ENCODE measurements at places on chromosomes 12 and 14.

GRCh38 chr14:67487937-67488893, at the start of gene TMEM229B:
TMEM229B (minus strand) TSS chr14:67488721; CDS start chr14:67473923, 14,798 bp downstream.
- peak; percentile 66 for DNase-seq

DNA sequence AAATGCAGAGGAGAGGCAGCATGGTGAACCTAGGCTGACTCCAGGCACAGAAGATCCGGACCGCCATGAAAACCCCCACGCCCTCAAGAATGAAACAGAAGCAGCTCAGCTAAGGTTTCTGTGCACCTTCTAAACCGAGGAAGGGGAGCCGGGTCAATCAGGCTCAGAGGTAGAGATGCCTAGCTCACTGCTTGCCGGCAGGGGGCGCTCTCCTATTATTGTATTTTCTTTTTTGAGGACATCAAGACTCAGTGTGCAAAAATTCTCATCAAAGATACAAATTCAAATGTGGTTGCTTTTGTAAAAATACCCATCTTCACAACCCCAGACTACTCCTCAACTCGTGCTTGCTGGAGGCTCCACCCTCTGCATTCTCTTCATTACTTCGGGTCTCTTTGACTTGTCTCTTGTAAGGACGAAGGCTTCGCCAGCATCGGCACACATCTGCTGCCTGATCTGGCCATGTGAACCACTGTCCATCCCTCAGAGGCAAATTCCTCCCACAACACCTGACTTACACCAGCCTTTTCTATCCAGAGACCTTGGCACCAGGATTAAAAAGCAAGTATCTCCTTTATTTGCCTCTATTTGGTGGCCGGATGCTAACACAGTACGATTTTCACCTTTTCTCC, 33.4 kb upstream of the RNASE3 start:
- peak; percentile 70 for DNase-seq

GRCh38 chr12:83823386-83824045, 1089.1 kb downstream of the SLC6A15 start:
- DNase-seq: no peak

- no peak for DNase-seq
Measured at GRCh38 chr12:45789025-45789424, 59.5 kb downstream of the ARID2 start.

DNA sequence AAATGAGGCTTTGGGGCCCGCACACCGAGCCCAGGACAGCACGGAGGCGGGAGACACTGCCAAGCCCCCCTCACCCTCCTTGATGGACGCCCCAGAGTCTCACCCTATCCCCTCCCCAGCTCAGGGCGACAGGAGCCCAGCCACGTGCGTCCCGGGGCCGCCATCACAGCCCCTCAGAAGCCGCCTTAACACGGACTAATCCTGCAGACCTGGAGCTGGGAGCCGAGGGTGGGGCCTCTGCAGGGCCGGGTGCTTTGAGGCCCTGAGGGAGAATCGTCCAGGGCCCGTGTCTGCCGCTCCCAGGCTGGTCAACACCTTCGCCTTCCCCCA, 79.7 kb upstream of the FBRSL1 start:
- no peak for DNase-seq

DNA sequence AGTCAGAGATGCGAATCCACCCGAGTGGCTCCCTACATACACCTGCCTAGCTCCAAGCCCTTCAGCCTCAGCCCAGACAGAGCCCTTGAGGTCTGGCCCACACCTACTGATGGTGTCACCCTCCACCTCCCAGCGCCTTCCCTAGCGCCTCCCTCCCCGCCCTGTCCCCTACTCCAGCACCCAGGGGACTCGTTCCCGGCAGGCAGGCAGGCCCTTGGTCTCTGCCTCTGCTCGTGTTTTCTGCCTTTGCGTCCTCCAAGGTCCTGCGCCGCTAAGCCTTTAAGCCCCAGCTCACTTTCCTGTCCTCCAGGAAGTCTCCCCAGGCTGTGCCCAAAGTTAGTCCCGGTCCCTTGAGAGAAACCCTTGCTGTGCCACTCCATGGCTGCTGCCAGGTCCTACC, 12.7 kb downstream of the INF2 start:
- no peak for DNase-seq

DNA sequence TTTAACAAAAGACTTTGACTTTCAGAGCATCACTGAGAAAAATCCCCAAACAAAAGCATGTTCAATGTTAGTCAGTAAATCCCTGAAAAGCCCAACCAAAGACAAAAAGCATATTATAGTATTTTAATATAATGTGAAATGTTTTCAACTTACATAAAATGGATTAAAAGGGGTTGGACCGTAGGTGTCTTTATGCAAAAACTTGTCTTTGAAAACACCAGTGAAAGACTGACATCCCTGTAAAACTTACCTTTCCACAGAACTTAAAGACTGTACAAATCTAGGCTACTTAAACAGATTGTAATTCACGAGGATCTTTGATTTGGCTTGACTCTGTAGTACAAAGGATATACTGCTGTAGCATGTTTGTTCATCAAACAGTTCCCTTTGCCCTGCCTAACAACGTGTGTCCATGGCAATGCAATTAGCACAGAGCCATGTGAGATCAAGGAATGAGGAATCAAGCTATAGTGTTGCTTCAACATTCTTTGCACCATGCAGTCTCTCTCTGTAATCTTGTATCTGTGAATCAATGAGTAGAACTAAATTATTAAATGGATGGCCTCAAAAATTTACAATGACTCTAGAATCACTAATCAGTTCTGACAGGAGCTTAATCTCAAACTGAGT, 138.5 kb upstream of the SYT1 start:
- no peak for DNase-seq

DNA sequence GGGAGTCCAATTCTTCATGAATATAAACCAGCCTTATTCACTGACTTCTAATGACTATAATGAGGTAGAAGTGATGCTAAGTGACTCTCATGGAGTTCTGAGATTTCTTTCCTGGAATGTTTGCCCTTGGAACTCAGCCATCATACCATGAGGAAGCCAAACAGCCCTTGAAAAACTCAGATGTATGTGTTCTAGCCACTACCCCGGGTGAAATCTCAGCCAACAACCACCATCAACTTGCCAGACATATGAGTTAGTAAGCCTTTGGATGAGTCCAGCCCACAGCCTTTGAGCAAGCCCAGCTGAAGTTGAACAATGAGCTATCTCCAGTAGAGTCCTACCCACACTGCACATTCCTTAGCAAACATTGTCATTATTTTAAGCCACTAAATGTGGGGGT, 149.5 kb downstream of the SLC6A15 start:
- no peak for DNase-seq

DNA sequence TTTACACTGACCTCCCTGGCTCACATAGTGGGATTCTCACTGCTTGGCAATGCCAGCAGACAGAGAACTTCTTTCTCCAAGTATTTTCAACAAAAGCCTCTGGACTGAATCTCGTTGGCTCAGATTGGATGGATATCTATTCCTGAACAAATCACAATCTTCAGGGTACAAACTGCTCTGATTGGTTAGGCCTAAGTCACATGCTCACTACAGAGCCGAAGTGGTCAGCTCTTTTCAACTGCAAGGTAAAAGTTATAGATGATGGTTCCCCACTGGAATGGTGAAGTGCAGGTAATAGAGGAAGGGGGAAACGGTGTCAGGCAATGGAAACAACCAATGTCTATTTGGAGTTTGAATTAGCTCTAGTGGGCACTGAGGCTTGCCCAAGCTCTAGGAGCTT, 16.7 kb upstream of the VRK1 start:
- no peak for DNase-seq

GRCh38 chr12:226401-226800, 12.4 kb upstream of the SLC6A12 start:
- DNase-seq: no peak

GRCh38 chr12:123227581-123228258, 5.2 kb downstream of the MPHOSPH9 start:
- no peak for DNase-seq

DNA sequence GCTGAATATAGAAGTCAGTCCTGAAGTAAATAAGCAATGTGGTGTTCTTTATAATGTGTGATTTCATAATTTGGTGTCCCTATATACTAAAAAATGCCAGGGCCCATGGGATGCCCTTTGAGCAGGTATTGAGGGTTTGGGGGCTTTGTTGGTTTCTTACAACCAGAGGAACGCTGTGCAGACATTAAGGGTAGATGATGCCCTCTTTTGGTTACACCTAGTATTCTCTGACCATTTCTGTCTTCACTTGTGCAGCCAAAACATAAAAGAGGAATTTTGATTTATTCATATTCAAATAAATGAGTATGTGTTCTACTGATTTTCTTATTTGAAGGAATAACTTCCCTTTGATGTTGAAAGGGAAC, 3.0 kb downstream of the LGR5 start:
- DNase-seq: no peak

DNA sequence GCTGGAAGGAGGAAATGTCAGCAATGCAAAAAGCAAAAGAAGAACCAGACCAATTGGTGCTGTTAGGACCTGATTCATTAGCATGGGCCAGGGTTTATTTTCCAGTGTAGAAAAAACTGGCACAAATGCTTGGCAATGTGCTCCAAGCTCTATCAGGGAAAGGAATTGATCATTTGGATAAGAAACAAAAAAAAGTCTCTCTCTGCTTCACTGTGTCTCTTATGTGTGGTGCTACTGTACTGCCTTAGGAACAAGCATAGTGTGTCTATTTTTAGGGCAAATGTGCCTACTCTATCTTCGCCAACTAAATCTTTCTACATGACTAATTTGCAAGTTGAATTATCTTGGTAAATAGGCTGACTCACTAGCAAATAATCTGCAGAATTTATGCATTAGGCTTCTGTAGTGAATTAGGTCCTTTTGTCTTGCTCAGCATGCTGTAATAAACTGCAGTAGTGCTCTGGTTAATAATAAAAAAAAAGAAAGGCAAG, 236.7 kb downstream of the MDGA2 start:
- no peak for DNase-seq

DNA sequence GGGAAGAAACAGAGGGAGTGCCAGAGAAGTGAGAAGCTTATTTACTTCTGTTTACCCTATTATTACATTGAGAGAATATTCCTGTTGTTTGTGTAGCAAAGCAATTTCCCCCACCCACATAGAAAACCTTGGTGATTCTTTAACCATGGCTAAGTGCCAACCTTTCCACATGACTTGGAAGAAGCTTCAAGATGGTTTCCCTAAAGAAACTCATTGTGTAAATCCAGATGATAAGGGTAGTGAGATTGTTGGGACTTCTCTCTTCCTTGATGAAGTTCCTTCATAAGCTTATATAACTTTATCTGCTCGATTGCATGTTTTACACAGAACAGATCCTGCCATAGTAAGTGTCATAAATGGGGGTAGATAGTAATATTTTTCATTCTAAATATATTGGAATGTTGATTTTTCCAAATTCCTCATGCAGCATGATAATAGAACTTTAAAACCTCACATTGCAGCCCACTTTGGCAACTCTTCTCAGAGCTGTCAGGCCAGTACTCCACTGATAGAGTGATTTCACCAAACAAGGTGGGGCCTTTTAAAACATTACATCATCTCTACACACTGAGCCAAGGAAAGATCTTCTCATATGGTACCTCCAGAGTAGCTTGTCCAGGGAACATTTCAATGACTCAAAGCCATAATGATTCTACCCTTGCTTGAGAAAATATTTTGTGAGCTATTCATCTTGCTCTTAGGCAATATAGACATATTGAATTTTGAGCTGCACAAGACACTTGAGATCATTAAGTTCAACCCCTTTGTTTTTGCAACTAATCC, 47.8 kb upstream of the KIF21A start:
- DNase-seq: no peak

GRCh38 chr12:49983892-49984291, 11.1 kb downstream of the AQP6 start:
- no peak for DNase-seq
